ENCODE measurements at places on chromosomes 1 and 21.

- no peak for DNase-seq
These were observed 59.5 kb downstream of the CDK18 start for GRCh38 chr1:205563927-205564441.

DNA sequence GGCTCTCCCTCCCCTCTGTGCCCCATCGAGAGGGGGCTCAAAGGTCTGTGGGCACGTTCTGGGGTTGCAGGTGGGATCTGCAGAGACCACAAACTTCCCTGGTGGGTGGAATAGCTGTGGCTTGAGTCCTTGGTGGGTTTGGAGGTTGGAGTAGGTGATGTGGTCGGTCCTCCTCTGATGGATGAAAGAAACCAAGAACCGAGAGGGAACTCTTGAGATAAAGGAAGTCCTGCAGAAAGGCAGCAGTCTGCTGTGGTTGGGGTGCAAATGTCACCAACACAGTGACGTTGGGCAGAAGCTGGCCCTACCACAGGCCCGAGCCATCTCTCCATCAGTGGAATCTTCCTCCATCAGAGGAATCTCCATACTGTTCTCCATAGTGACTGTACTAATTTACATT is 171.8 kb downstream of the FCRL5 start:
- no peak for DNase-seq

DNA sequence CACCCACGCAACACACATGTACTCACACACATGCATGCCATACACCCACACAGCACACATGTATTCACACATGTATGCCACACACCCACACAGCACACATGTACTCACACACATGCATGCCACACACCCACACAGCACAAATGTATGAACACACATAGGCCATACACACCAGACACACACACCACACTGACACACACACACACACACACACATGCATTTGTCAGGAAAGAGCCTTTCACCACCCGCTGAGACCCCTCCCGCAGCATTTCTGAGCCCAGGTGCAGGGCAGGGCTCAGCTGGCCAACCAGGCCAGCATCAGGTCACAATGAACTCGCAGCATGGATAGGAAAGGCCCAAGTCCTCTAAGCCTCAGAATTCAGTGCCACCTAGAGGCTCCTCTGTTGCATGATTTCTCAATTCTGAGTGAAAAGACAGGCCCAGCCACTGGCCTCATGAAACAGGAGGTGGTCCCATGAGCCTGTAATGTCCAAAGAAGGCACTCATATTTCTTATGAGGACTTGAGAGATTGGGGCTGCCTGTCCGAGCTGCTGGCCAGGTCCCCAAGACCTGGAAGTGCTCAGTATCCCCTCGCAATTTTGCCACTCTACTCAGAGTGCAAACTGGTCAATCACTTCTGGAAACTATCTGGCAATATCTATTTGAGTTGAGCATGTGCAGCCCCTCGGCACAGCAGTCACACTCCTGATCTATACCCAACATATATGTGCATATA is 57.3 kb downstream of the PSMG1 start:
- no peak for DNase-seq

GRCh38 chr1:27634985-27635367 is at the start of gene FGR:
Gene FGR, minus strand, starts transcription at chr1:27635185. Its CDS starts 11,269 bp downstream, at chr1:27623916.
- no peak for DNase-seq

- DNase-seq: no peak
These were observed 29.7 kb upstream of the EVA1B start for GRCh38 chr1:36352910-36353878.

GRCh38 chr1:59427784-59428183 is 130.9 kb downstream of the FGGY start:
- DNase-seq: no peak

DNA sequence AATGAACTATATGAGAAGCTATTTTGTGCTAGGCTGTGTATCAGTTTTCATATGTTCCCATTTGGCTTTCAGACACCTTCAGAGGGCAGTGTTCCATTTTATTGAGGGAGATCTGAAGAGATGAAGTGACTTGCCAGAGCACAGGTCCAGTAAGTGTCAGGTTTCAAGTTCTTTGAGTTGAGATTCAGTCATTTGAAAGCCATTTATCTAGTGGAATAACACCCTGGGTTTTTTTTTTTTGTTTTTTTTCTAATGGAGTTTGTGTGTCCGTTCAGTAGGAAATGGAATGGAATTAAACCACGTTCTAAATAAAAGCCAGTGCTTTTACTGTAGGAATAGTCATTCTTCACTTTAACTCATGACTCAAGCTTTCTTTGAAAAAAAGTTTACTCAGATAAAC is 652.9 kb upstream of the USP24 start:
- no peak for DNase-seq

DNA sequence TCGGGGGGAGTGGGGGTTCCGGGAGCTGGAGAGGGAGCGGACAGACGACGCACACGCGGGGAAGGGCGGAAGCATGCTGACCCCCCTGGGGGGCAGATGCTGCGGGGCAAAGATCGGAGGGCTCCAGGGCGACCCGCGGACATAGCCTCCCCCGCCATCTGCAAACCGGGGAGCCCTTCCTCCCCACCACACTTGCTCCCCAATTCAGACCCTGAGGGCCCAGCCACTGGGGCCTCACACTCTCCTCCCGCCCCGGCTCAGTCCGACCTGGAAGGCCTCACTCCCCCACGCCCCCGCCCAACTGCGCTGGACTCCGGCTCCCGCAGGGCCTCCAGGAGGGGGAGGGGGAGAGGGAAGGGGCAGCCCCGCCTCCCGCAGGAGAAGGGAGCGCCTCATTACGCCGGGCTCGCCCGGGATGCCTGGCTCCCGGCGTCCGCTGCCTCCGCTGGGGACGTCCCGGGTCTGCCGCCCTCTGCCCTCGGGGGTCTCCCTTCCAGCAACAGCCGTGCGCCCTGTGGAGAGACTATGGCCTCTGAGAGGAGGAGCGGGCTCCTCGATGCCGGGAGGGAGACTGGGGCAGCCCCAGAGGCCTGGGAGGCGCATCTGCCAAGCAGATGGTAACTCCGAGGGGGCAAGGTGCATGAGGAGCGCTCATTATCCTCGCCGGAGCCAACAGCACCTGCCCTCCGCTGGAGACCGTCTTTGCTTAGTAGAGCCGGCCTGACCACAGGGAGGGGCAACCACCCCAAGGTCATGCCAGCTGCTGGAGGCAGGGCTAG is 636 bp upstream of the CAMK2N1 start:
- DNase-seq: no peak

GRCh38 chr1:240441669-240442068 is 170.3 kb downstream of the GREM2 start:
- DNase-seq: no peak

- no peak for DNase-seq
These were observed 309.1 kb downstream of the HMCN1 start for GRCh38 chr1:186043296-186043695.

DNA sequence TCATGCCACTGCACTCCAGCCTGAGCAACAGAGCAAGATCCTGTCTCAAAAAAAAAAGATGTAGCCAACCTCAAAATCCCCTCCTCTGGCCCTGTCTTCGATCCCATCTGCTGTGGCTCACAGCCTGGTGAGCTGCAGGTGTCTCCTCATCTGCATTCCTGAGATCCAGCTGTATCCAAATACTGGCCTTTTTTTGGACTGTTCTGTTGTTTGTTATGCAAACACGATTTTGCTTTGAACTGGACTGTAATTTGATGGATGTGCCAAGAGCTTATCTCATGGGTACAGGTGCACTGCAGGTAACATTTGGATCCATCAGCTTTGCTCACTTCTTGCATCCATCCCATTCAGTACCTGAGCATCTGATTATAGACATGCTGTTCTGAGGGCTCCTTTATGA is 14.1 kb upstream of the FAM43B start:
- DNase-seq: no peak

DNA sequence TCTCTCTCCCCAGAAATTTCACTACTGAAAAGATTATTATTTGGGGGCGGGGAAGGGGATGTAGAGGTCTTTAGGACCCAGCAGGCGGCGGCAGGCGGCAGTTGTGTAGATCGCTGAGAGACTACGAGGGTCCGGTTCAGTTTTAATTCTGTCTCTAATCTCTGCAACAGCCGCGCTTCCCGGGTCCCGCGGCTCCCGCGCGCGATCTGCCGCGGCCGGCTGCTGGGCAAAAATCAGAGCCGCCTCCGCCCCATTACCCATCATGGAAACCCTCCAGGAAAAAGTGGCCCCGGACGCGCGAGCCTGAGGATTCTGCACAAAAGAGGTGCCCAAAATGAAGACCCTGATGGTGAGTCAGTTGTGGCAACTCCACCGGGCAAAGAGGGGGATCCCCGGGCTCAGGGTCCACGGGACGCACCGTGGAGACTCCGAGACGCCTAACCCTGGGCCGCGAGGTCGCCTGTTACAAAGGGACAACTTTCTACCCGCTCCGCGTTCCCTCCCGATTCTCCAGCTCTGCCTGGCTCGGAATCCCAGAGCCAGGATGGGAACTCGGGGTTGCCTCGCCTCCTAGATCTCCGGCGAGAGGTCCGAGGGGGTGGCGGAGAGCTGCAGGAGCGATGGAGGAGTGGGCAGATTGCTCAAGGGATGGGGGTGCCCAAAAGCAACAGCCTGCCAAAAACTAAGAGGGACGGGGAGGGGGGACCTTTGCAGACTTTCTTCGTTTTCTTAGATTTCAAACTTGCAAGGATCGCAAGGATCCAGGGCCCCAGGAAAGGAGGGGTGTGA is at the start of gene ST6GALNAC5:
Gene ST6GALNAC5 (plus strand): TSS at position 139 of the 789 bp plus-strand sequence.
- DNase-seq: no peak

DNA sequence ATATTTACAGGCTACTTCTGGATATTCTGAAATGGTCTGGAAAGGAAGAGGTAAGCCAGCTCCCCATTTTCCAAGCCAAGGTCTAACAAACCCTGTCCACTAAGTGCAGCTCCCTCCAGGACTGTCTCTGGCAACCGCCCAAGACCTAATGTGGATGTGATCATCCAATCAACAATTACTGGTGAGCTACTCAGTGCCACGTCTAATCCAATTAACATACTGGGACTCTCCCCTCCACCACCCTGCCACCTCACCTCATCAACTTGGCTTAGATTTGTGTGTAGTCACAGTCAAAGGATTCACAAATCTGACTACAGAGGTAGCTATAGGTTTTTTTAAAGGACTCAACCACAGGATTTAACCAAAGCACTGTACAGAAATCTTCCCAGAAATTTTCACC is 25.4 kb upstream of the S100A7 start:
- DNase-seq: no peak

DNA sequence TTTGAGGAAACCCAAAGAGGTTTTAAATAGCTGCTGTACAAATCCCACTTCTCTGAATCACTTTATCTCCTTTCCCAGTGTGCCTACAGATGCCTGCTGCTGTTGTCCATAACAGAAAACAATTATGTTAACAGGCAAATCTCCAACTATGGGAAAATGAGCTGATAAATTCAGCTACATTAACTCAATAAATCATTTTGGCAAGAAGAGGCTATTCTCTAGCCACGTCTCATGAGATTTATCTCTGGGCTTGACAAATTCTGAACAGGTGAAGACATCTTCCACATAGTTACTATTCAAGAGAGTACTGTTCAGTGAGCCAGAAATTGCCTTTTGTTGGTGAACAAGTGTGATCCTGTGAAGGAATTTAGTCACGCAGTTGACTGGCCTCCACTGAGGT is 327.1 kb upstream of the FMN2 start:
- DNase-seq: no peak

- DNase-seq: no peak
These were observed 25.2 kb upstream of the FOXE3 start for GRCh38 chr1:47390843-47391242.

DNA sequence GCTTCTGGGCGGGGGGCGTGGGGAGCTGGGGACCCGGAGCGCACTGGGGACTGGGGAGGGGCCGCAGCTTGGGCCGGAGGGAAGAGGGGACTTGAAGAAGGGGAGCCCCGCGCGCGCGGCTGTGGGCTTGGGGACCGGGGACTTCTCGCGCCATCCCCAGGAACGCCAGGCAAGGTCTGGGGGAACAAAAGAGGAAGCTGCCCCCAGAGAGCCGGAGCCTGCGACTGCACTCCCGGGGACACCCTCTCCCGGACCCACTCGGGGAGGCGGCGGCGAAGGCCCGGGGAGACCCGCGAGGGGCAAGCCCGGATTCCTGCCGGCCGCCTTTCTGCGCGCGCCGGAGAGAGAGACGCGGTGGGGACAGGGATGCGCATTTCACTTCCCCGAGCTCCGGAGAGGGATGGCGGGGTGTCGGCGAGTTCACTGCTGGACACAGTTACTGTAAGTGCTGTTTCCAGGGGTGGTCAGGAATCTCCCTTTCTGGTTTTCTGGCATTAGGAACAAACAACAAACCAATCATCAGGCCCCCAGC is 732 bp downstream of the ABCG1 start:
- DNase-seq: no peak

GRCh38 chr1:227729144-227729880 is 5.8 kb downstream of the JMJD4 start:
- no peak for DNase-seq

- DNase-seq: no peak
These were observed 41.3 kb downstream of the FHAD1 start for GRCh38 chr1:15288173-15288926.

DNA sequence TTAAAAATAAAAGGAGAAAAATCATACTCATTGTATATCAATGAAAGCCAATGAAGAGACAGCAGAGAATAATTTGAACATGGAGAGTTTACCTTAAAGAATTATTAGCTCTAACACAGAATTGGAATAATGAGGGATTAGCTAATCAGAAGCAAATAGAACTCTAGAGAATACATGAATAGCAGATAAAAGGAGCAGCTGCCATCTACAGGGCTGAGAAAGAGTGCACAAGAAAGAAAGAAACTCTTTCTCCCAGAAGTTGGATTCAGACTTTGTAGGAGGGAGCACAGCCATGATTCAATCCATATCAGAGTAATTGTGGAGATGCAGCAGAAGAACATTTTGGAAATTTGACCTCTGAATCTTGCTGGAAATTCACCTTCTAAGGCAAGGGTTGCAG is 1171.2 kb downstream of the PLA2G4A start:
- DNase-seq: no peak

DNA sequence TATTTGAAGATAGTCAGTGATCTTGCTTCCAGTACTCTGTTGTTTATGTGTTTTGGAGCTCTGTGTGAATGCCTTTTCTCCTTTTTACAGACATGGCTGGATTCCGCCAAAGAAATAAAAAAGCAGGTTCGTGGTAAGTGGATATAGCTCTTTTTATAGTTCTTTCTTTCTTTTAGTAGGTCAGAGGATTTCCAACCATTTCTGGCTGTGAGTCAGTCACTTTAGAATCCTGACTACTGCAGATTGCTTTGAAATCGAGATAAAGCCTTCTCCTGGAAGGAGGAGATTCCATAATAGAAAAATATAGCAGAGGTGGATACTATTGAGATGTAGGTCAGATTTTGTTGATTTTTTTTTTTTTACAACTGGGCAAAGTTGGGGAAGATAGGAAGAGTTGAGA is 97.4 kb downstream of the EPB41 start:
- no peak for DNase-seq

- no peak for DNase-seq
These were observed 5.4 kb upstream of the TNFRSF25 start for GRCh38 chr1:6471086-6471969.
